ENCODE measurements at places on chromosomes 3 and 15. TPM values are rescaled to one million over a fixed set of nuclear protein-coding genes. Genes with fewer than 3 reads are reported as not detected.

DNA sequence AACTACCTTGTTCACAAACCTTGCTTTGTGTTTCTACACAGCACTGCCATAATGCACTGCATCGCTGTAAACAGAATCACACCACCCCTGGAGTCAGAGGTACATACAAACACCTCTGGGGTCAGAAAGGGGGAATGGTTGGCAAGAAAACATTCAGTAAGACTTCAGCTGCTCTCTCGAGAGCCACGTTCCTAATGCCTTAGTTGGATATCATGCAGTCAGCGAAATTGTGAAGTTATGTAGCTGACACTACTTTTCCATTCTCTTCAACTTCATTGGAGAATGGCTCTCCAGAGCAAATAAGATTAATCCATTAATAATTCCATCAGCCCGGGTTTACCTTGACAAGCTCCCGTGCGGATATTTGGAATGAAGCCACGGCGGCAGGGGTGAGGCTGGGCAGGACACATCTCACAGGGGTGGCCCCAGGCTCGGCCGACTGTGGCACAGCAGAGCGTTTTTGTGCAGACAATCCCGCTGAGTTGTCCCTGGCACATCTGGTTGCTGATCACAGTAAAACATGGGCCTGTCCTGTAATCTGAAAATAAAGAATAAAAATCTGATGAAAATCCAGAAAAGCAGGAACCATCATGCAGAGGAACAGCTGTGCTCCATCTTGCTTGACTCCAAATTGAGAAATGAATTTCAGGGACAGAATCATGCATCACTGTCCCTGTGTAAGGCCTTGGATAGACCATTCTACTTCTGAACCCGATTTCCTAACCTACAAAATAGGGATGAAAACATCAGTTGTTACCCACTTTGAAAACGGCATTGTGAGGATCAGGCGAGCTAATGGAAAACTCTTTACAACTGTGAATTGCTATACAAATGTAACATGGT, 108.0 kb downstream of the FBN1 start:
- H3K27me3 ChIP-seq = no peaks in the 10 kb centered on the region
- H3K4me1 ChIP-seq = peaks cover 4% of the 10 kb centered on the region
- no peak overlapping the region for H3K4me3 ChIP-seq
- no peaks in the 10 kb centered on the region for H3K36me3 ChIP-seq
- H3K27ac ChIP-seq = peak overlapping the region; percentile 62

GRCh38 chr3:172317984-172318383, 130.3 kb downstream of the GHSR start:
- H3K4me1 ChIP-seq = peaks cover 84% of the 10 kb centered on the region
- peak overlapping the region; percentile 89 for H3K27ac ChIP-seq
- no peaks in the 10 kb centered on the region for H3K36me3 ChIP-seq

DNA sequence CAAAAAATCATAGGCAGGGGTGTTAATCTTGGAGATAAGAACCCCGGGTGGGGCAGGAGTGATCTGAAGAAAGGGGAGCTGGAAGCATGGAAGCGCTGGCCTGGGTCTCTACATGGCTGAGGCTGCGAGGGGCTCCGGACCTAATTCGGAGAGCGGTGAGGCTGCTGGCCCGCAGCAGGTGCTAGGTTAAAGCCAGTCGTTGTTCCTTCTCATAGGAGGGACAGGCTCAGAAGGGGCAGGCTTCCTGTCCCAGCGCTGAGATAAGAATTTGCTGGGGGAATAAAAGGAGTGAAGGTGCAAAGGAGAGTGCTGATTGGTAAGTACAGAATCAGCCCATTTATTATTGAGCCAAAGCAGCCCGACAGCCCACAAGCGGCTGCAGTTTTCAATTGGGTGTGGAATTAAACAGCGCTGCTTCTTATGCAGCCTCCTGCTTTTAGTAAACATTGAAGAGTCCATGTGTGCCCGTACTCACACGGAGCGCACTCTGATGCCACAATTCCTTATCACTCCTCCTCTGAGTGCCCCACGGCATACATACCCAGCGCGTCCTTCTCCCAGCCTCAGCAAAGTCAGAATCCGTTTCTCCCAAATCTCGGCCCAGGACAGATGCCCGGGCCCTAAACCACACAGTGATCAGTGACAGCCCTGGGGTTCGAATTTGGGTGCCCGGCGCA, 17.1 kb downstream of the CHST13 start:
- H3K4me1 ChIP-seq = peaks cover 9% of the 10 kb centered on the region
- DNase-seq = peak; percentile 45
- H3K36me3 ChIP-seq = no peaks in the 10 kb centered on the region

DNA sequence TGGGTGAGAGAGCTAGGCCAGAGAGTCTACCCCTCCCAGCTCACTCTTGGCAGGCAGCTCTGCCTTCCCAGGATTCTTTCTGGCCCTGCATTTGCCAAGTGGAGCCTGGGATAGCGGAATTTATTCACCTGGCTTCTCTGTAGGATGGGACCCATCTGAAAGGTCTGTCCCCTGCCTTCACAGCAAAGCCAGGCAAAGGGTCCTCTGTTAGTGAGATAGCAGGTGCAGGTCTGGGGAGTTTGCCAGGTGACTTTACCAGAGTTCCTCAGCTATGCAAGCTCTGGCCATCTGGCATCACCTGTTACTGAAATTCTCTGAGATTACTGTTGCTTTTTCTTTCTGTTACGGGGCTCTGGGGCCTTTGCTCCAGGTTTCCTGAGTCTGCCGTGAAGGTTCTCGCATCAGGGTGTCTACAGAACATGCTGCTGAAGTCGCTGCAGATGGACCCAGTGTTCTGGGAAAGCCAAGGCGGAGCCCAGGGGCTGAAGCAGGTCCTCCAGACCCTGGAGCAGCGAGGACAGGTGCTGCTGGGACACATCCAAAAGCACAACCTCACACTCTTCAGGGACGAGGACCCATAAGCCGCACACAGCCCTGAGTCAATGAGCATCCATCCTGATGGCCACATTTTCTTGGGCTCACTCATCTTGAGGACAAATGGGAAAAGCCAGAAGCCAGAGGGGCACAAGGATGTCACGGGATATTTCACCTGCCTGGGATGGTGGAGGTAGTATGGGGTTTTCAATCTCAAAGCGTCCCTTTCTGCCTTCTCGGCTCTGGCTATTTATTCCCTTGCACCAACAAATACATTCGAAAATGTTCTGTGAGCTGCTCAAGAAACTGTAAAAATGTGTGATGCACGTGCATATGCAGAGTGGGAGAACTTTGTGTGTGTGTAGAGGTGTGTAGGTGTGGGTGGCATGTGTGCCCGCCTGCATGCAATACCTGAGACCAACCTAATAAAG, 49.8 kb downstream of the POMGNT2 start:
- H3K27me3 ChIP-seq = no peaks in the 10 kb centered on the region
- no peak overlapping the region for H3K27ac ChIP-seq
- no peak overlapping the region for H3K4me3 ChIP-seq
- H3K36me3 ChIP-seq = no peaks in the 10 kb centered on the region

GRCh38 chr15:90151989-90152645, 49.0 kb upstream of the SEMA4B start:
- no peak for DNase-seq
- H3K27ac ChIP-seq = peak overlapping the region; percentile 7
- no peaks in the 10 kb centered on the region for H3K27me3 ChIP-seq
- H3K36me3 ChIP-seq = no peaks in the 10 kb centered on the region
- peaks cover 16% of the 10 kb centered on the region for H3K4me1 ChIP-seq
- H3K4me3 ChIP-seq = no peak overlapping the region

GRCh38 chr3:128616516-128617269, 33.9 kb downstream of the RPN1 start:
- peaks cover 27% of the 10 kb centered on the region for H3K36me3 ChIP-seq
- H3K4me1 ChIP-seq = peaks cover 21% of the 10 kb centered on the region
- no peaks in the 10 kb centered on the region for H3K27me3 ChIP-seq
- peak; percentile 59 for DNase-seq
- H3K27ac ChIP-seq = peak overlapping the region; percentile 84

GRCh38 chr15:70031713-70032112, 66.0 kb downstream of the TLE3 start:
- peaks cover 8% of the 10 kb centered on the region for H3K27me3 ChIP-seq
- DNase-seq = no peak
- no peaks in the 10 kb centered on the region for H3K4me1 ChIP-seq
- no peak overlapping the region for H3K4me3 ChIP-seq
- no peak overlapping the region for H3K27ac ChIP-seq

GRCh38 chr3:185470323-185470722, 28.5 kb downstream of the TMEM41A start:
- DNase-seq = no peak
- peaks cover 6% of the 10 kb centered on the region for H3K36me3 ChIP-seq
- no peaks in the 10 kb centered on the region for H3K4me1 ChIP-seq

DNA sequence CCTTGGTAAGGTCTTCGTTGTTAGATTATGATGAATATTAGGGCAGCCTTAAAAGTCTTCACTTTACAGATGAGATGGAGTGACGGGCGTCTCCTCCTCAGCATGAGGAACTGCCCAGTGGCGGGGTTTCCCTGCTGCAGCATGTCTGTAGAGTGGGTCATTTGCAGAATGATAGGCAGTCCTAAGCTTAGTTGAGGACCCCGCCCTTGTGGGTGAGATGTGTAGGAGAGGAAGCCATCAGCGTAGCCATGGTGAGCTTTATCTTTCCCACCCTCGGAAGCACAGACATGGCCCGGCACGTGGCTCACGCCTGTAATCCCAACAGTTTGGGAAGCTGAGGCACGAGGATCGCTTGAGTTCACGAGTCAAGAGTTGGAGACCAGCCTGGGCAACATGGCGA, 877 bp downstream of the NIT2 start:
- peaks cover 4% of the 10 kb centered on the region for H3K36me3 ChIP-seq
- H3K27me3 ChIP-seq = no peaks in the 10 kb centered on the region
- no peak for DNase-seq
- H3K4me3 ChIP-seq = peak overlapping the region; percentile 74
- H3K4me1 ChIP-seq = peaks cover 17% of the 10 kb centered on the region
- peak overlapping the region; percentile 83 for H3K27ac ChIP-seq

- H3K27ac ChIP-seq = no peak overlapping the region
- H3K4me1 ChIP-seq = peaks cover 56% of the 10 kb centered on the region
- no peak for DNase-seq
- no peak overlapping the region for H3K4me3 ChIP-seq
- no peaks in the 10 kb centered on the region for H3K27me3 ChIP-seq
Observed at GRCh38 chr3:156474560-156475389, 80.1 kb downstream of the SSR3 start.

DNA sequence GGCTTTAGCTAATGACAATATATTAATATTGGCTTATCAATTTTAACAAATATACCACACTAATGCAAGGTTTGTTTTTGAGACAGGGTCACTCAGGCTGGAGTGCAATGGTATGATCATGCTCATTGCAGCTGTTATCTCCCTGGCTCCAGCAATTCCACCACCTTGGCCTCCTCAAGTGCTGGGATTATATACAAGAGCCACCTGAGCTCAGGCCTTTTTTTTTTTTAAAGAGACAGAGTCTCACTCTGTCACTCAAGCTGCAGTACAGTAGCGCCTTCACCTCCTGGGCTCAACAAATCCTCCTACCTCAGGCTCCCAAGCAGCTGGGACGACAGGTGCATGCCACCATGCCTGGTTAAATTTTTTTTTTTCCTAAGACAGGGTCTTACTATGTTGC, 11.7 kb downstream of the DLG1 start:
- H3K27me3 ChIP-seq = no peaks in the 10 kb centered on the region
- no peak overlapping the region for H3K4me3 ChIP-seq
- peaks cover 10% of the 10 kb centered on the region for H3K4me1 ChIP-seq

DNA sequence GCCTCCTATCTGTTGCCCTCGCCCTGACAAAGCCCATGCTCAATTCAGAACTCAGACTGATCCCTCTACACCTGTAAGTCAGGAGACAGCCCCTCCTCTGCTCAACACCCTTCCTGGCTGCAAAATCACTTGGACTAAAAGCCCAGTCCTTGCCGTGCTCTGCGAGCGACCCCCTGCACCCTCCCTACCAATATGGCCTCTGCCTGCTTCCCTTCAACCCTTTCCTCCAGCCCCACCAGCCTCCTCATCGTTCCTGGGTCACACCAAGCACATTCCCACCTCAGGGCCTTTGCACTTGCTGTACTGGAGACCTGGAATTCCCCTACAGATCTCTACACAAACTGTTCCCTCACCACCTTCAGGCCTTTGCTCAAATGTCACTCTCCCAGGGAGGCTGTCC, 5.2 kb upstream of the SSUH2 start:
- no peaks in the 10 kb centered on the region for H3K4me1 ChIP-seq
- H3K36me3 ChIP-seq = no peaks in the 10 kb centered on the region
- no peaks in the 10 kb centered on the region for H3K27me3 ChIP-seq
- peak; percentile 7 for DNase-seq

DNA sequence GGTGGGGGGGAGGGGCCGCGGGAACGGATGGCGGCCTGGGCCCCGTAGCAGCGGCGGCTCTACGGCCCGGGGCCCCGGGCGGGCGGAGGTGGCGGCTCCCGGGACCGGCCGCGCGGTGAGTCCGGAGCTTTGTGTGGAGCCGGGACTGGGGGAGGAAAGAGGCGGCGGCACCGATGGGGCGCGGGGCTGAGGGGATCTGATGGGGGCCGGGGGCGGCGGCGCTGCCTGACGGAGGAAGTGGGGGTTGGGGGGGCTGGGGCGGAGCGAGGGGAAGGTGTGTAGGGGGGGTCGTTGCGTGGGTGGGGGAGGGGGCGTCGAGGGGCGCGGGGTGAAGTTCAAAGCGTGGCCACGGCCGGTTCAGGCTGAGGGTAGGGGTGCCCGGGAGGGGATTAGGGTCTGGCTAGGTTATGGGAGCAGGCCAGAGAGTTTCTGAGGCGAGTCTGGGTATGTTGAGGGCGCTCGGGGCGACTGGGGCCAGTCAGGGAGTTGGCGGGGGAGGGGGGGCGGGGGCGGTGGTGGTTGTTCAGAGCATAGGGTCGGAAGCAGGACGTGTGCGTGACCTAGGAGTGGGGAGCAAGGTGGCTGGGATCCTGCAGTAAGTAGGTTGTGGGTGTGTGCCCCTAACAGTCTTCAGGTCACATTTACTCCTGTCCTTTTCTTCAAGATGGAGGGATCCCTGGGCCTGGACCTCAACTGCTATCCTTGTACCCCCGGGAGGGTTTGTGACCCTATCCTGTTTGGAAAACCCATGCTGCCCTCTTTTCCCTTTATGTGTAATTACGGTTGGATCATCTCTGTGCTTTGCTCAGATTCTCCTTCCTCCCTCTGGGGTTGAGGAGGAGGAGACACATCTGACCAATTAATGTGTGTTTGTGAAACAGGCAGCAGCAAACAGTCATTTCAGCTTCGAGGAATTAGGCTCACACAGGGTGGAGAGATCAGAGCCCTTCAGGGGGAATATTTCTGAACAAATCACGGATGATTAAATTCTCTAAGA, 644 bp downstream of the ZNF609 start:
- peak overlapping the region; percentile 92 for H3K27ac ChIP-seq
- no peaks in the 10 kb centered on the region for H3K27me3 ChIP-seq
- peak; percentile 72 for DNase-seq
- no peaks in the 10 kb centered on the region for H3K36me3 ChIP-seq

DNA sequence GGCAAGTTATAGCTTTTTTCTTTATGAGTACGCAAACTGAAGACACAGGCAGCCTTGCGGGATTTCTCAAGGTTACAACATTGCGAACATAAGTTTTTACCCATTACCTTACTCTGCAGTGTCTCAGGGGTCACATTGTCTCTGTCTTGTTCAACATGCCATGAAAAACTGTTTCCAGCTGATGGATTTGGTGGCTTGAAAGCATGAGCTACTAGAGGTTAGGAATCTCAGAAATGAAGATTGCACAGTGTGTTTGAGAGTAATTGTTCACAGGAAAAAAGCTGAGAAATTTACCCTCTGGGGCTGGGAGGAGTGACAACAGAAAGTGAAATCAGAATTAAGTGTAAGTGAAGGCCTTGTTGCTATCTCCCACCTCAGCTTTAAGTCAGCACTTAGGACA, 568.6 kb downstream of the TAFA4 start:
- H3K27me3 ChIP-seq = no peaks in the 10 kb centered on the region
- DNase-seq = no peak
- H3K4me1 ChIP-seq = no peaks in the 10 kb centered on the region
- H3K4me3 ChIP-seq = no peak overlapping the region
- no peak overlapping the region for H3K27ac ChIP-seq
- H3K36me3 ChIP-seq = no peaks in the 10 kb centered on the region

The LIPC gene
- not detected for total RNA-seq

The PROS1 gene
- 29.7 TPM for total RNA-seq

The CTXN2 gene
- total RNA-seq = 0.27 TPM

The MRPS25 gene
- total RNA-seq = 25.8 TPM

Data from sigmoid colon (tissue), 7 donors.